Brain (organoid and tissue), 16 donors: ENCODE measurements at places on chromosomes 3 and 15.

DNA sequence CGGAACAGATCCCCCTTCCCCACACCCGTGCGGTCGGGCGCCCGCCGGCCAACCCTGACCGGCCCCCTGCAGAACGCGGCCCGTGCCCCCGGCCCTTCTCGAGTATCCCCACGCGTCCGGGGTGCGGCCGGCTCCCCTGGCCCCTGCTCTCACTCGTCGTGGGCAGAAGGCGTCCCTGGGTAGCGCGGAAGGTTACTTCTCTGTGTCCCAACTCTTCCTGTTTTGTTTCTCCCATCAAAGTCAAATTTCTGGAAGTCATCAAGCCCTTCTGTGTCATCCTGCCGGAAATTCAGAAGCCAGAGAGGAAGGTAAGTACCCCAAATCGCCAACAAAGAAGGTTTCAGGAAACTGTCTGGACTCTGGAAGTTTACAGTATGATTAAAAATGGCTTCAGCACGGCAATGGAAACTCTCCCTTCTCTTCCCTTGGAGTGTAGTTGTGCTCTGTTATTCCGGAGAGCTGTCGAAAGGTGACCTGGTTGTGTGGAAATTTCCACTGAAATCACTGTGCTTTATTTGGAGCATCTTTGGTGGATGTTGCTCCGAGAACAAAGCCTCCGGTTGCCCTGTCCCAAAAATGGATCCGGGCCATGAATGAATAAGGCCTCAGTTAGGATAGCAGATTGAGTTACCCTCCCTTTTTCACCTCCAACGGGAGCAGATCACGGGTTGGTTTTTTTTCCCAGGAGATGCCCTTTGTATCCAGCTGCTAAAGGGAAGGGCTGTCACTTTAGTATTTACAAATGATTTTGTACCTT, 536 bp downstream of the SEC61A1 start:
- no peak for DNase-seq

- peak; percentile 4 for DNase-seq
Observed at GRCh38 chr15:36313021-36313420, 266.4 kb upstream of the CDIN1 start.

DNA sequence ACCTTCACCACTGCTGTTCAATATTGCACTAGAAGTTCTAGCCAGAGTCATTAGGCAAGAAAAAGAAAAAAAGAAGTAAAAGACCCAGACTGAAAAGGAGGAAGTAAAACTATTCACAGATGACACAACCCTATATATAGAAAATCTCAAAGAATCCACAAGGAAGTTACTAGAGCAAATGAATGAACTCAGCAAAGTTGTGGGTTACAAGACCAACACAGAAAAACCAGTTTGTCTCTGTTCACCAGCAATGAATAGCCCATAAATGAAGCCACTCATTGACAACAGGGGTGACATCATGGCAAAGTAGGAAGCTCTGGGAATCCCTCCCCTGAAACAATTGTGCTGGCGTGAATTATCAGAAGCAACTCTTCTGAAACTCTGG, 4.6 kb downstream of the CFAP100 start:
- DNase-seq, result no peak

DNA sequence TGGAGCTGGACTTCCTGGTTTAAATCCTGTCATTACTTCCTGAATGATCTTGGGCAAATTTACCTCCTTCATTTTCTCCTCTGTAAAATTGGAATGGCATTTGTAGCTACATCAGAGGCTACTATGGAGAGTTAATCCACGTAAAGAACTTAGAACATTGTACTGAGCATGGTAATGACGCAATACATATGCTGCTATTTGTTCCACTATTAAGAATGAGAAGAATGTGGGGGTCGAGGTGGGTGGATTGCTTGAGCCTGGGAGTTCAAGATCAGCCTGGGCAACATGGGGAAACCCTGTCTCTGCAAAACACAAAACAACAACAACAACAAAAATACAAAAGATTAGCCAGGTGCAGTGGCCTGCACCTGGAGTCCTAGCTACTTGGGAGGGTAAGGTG, 250.6 kb downstream of the RYR3 start:
- DNase-seq, result no peak

DNA sequence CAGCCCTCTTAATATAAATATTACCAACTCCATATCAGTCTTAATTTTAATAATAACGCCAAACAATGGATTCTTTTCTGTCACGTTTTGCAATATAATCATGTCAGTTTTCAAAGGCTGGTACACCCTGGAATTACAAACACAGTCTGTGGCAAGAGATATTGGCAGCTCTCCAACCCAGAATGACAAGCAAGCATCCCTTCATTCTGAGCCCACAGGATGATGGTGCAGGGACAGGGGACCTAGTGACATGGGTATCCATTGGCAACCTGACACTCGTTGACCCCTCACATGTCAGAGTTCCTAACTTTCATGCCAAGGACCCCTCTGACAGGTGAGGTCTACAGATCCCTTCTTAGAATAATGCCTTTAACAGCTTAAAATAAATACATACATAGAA, 154.5 kb upstream of the TSC22D2 start:
- peak; percentile 59 for DNase-seq

- DNase-seq, result no peak
Observed at GRCh38 chr3:4664412-4664811, 171.3 kb downstream of the ITPR1 start.

DNA sequence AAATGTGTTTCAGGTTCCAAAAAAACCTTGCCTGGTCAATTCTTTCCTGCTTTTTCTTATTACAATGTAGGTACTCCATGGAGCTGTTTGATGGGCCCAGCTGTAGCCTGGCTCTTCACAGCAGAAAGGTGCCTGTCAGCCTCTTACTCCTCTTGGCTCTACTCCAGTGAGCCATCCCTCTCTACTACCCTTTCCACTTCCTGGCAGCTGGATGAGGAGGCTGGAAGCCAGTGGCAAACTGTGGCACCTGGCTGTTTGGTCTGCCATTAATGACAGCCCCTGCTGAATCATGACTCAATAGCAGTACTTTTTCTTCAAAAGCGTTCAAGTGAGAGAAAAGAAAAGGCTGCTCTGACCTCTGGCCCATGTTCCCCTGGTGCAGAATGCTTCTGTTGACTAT, 618.1 kb downstream of the PYDC2 start:
- DNase-seq, result peak; percentile 22

DNA sequence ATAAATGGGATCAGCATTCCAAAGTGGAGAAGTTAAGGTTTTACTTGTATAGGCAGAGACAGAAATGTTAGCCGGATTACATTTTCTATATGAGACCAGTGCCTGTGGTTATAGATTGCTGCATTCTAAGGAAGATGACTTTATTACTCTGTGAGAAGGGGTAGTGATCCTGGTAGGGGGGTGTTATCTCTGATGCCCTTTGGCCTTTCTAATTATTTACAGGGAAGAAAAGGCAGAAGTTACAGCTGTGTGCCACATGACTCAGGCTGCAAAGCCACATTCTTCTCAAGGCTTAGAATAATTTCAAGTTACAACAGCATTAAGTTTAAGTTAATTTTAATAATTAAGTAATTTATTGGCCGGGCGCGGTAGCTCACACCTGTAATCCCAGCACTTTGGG, 2.2 kb upstream of the TMC3 start:
- DNase-seq, result no peak

GRCh38 chr3:69219101-69219708, 96.8 kb upstream of the LMOD3 start:
- DNase-seq, result no peak

- DNase-seq, result no peak
Observed at GRCh38 chr3:65181391-65181871, 493.6 kb upstream of the ADAMTS9 start.

- DNase-seq, result no peak
Observed at GRCh38 chr3:25086721-25087120, 341.3 kb upstream of the RARB start.

GRCh38 chr3:33787328-33788009, 11.0 kb upstream of the PDCD6IP start:
- peak; percentile 77 for DNase-seq

DNA sequence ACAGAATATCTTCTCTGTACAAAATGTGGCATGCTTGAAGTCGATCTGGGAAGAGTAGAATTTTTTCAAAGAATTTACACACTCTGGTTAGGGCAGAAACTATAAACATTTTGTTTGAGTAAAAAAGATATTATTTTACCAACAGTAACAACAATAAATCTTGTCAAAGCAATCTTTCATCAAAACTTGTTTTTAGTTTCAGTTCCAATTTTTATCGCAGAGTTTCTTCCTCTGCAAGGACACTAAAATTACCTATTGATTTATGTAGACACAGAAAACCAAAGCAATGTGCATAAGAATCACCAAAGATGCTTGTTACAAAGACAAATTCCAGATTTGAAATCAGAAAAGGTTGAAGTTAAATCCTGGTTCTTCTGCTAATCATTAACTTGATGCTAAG, 61.9 kb downstream of the CGGBP1 start:
- DNase-seq, result no peak

DNA sequence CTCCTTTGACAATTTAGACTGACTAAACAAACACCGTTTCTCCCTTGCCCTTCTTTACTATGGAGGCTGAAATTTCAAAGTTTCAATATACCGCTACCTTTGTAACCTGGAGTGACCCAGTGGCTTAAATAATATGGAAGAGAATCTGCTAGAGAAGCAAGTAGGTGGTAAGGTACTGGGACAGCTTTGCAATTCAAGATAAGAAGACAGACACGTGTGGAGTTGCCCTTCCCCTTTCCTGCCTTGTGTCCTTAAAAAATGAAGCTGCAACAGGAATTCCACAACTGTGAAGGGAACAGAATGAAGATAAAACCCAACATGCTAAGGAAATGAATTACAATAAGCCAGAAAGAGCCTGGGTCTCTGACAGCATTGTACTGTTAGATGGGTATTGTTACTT, 26.4 kb downstream of the CBLB start:
- DNase-seq, result no peak

GRCh38 chr15:52624262-52624661, 54.9 kb downstream of the ATOSA start:
- no peak for DNase-seq

- DNase-seq, result no peak
Observed at GRCh38 chr3:134660046-134660441, 9.2 kb upstream of the KY start.

- no peak for DNase-seq
Observed at GRCh38 chr3:57500506-57500905, 43.6 kb downstream of the DNAH12 start.

DNA sequence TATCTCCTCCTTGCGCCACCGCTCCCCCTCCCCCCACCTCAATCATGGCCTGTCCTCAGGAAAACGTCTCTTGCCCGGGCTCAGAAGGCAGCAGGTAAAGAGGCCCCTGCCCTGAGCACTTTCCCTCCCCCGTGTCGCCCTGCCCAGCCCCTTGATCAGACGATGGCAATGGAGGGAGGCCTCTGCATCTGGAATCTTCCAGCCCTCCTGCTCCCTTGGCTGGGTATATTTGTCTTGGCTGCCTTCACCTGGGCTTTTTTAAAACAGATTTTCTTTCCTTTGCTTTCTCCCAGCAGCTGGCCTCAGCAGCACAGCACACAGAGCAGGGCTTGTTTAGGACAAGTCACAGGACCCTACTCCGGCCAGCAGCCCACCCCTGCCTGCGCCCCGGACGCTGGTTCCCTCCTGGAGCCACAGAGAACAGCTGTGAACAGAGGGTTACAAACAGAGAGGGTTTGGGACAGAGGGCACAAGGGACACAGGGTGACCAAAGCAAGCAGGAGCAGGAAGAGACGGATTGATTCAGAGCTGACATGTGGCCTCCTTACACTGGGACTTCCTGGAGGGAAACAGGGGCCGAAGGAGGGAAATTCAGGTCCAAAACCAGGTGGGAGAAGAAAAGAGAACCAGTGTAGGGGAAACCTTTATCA, 78.7 kb downstream of the ISG20 start:
- DNase-seq, result no peak

DNA sequence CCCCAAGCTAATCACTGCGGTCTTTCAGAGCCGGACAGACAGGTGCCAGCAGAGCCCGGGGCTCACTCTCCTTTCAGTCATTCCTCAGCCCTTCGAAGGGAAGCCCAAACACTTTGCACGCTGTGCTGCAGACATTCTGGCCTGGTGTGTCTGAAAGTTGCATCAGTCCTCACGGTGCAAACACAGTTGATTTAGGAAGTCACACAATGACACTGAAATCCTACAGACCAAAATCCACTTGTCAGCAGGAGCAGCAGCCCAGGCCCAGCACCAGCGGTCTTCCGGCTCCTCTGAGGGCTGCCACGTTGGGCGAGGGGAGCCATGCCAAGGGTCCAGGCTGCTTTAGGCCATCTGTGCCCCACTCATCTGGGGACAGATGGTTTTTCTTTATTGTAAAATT, 61.6 kb downstream of the RGMA start:
- DNase-seq, result no peak

DNA sequence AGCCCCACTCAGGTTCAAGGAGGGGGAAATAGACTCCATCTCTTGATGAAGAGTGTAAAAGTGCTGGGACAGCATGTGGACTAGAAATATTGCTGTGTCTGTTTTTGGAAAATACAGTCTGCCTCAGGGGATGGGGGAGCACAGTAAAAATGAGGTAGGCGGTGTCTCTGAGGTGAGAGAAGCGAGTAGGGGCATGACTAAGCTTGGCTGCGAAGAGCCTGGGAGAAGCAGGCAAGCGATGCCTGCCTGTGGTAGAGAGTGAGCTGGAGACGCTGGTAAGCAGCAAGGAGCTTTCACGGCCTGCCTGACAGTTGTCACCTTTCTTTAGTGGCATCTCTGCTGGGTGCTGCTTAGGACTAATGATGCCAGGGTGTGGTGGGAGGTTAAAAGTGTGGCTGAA, 49.0 kb upstream of the DCLK3 start:
- DNase-seq, result no peak

DNA sequence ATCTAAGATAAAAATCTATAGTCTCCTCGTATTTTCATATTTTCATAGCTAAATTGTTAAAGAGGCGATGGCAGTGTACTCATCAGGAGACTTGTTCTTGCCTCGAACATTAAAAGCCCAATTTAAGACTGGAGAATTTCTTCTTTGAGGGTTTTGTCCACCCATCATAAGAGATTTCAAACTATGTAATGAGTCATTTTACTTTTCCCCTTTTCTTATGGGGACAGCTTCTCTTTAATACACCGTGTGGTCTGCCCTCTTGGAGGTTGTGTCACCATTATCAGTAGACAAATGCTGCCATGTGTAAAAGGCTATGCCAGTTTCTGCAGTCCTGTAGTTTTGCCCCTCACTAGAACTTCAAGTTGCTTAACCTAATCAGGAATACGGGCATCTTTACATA, 16.9 kb downstream of the TGFBR2 start:
- no peak for DNase-seq

DNA sequence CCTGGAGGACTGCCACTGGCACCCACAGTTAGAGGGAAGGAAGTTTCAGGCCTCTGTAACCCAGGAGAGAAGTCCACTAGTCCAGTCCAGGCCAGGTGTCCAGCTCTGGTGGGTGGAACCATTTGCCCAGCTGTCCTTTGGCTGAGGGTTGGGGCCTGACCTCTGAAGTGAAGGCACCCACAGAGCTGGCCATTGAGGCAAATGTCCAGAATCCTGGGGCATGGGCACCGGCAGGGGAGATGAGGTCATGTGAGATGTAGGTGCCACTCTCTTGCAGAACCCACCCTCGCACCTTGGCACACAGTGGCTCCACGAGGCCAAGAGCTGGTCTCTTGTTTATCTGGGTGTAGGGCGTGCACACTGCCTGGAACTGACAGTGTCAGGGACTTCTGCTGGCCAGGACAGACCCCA, 162.8 kb downstream of the SMAD6 start:
- DNase-seq, result no peak
